Psoas muscle (tissue), 8 donors: ENCODE measurements at places on chromosomes 4 and X. TPM values are rescaled to one million over a fixed set of nuclear protein-coding genes. Genes with fewer than 3 reads are reported as not detected.

DNA sequence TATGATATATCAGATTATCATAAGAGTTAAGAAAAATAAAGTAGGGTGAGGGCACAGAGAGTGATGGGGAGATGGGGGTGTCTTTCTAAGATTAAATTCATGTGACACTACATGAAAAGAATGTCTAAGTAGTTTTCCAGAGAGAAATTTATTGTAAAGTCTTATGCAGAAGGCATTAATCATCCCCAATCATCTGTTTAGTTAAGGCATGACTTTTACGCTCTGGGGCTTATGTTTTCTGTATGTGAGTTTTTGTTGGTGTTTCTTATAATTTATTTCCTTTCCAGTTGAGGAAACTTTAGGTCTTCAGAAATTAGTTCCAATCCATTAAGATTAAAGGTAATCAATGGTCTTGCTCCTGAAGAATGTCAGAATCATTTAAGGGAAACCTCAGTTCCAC lies 383.0 kb upstream of the GALNT7 start:
- DNase-seq, result no peak

DNA sequence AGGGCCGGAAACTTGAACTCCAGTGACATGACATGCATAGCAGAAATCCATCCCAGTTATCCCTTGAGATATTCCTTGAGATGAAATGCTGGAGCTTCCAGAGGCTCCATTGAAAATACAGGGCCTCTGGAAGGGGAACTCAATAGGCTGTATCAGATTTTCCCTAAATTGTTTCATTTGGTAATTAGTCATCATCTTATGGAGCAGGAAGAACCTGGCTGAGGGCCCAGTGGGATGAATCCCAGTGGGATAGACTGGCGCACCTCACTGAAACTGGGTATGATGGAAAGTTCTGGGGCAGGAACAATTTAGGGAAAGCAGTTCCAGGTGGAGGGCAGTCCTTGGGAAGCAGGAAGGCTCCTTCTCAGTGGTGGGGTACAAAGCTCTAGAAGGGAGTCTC lies 307.8 kb upstream of the DIPK2B start:
- no peak for DNase-seq

GRCh38 chr4:164779811-164780216 lies 25.9 kb downstream of the SMIM31 start:
- no peak for DNase-seq

DNA sequence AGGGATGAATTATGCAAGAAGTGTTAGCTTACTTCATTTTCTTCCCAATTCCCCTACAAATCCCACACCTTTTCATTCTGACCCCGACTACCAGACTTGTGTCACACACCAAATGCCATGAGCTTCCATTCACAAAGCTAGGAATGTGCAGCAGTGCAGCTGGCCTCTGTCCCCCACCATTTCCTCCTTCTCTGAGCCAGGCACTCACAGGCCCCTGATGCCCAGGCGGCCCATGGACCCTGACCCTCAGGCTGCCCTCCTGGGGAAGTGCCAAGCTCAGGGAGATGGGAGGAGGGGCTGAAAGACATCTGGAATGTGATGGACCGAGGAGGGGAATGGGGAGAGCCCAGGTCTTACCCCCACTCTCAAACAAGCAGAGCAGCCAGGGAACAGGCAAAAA lies 67.0 kb upstream of the BCOR start:
- DNase-seq, result no peak

GRCh38 chr4:112225157-112225556 lies 6.4 kb upstream of the AP1AR start:
- DNase-seq, result no peak

- DNase-seq, result peak; percentile 29
Measured at GRCh38 chr4:55321707-55322264, 24.3 kb upstream of the SRD5A3 start.

DNA sequence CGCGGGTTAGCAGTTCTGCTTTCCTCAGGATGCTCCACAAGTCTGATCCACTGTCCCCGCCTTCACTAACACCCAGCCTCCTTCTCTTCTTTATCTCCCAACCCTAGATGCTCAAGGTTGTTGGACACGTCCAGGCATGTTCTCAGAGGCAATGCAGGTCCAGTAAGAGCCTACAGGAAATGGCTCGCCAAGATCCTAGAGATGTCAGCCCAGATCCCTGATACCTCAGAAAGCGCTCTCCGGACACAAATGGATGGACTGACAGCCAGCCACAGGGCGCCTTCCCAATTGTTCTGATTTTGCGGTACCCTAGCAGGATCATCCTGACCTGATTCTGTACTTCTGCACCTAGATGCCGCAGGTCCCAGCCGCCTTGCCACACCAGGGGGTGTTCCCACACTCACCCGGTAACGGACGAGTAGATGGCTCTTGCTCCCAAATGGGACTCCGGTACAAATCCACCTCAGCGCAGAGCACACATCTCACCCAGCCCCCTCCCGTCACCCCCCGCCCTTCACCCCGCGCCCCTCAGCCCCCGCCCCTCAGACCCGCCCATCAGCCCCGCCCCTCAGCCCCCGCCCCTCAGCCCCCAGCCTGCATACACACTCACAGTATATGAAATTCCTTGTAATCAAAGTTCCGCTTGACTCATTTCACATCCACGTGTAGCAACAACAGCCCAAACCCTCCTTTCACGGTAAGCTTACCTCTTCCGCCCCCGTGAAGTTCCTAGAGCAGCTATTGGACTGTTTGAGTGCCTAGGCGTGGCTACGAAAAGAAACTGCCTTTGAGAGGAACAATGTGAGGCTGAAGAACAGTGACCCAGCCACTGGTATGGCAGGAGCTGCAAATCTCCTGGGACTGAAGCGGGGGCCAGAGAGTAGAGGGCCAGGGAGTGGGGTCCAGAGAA lies at the start of gene EDA2R:
Gene EDA2R, minus strand, starts transcription at position 488 of the 910 bp plus-strand sequence. CDS start 23,058 bp downstream, outside the sequence.
- DNase-seq, result no peak

DNA sequence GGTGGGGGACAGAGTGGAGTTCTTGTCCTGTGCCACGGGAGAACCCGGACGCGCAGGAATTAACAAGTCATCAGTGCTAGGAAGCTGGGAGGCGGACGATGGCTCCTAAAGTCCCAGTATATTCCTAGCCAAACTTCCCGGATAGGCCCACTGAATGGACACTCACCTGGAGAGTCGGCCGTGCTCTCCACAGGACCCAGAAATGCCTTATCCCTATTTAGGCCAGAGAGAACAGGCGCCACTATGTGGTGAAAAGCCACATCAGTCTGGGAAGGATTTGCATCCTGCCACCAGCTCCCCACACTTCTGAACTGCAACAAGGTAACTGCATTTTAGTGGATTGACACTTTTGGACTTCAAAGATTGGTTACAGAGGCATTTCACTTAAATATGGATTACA lies 1.1 kb downstream of the CFAP299 start:
- no peak for DNase-seq

GRCh38 chrX:150217609-150218008 lies 145.5 kb upstream of the MAMLD1 start:
- no peak for DNase-seq

GRCh38 chr4:26822546-26822945 lies 38.1 kb upstream of the STIM2 start:
- no peak for DNase-seq

GRCh38 chrX:66547847-66548369 lies 91.0 kb downstream of the EDA2R start:
- no peak for DNase-seq

The SAGE1 gene
- not detected for polyA plus RNA-seq

The SHISA3 gene
- 0.74 TPM for polyA plus RNA-seq

The OCIAD1 gene
- 121 TPM for polyA plus RNA-seq
